ENCODE measurements at places on chromosomes 2 and 18.
A peak's percentile ranks its signal among the peaks of the same experiment; 100 is the strongest.

- DNase-seq, result no peak
Measured at GRCh38 chr18:10475276-10475653, 20.8 kb downstream of the APCDD1 start.

GRCh38 chr2:232076736-232077135 is 115.2 kb downstream of the DIS3L2 start:
- DNase-seq, result no peak

DNA sequence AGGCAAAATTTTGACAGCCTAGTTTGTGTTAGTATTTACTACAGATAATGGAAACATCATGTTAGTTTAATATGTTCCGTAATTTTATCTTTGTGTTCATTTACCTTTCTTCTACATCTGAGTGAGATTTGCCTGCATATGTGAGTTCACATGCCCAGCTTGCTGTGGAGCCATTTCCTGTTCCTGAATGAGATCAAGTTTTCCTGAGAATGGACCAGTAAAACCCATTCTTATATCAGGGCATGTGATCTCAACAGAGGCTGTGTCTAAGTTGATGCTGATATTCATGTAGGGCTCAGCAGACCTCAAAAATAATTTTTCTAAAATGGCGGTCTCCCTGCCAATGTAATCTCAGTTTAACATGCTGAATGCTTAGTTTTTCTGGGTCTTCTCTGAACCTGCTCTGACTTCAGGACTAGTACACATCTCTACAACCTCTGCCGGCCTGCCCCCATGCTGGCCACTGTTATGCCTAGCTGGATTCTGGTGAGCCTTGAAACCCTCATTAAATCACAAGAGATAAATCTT is 1.0 kb downstream of the IL1A start:
- no peak for DNase-seq

GRCh38 chr2:216109962-216110614 is 940 bp downstream of the XRCC5 start:
- peak; percentile 38 for DNase-seq

- DNase-seq, result no peak
Measured at GRCh38 chr2:241249654-241250053, 61.2 kb downstream of the ANO7 start.

DNA sequence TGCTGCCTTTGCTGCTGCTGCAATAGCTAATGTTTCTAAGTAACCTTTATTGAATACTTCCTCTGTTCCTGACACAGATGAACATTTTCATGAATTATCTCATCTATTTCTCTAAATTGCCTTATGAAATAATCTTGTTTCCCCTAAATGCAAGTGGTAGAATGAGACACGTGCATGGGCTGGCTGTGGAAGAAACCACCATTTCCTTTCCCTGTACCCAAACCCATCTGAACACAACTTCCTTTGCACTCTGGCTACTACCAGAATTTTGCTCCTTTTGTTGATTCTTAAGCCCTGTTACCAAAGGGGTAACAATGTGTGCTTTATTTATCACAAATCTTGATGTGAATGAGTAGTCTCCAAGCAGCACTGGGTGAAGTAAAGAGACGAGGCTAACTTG is 29.2 kb downstream of the AKAIN1 start:
- peak; percentile 1 for DNase-seq

GRCh38 chr18:48868468-48869466 is 82.0 kb downstream of the SMAD7 start:
- peak; percentile 94 for DNase-seq

- no peak for DNase-seq
Measured at GRCh38 chr2:123808243-123808642, 216.8 kb upstream of the CNTNAP5 start.

DNA sequence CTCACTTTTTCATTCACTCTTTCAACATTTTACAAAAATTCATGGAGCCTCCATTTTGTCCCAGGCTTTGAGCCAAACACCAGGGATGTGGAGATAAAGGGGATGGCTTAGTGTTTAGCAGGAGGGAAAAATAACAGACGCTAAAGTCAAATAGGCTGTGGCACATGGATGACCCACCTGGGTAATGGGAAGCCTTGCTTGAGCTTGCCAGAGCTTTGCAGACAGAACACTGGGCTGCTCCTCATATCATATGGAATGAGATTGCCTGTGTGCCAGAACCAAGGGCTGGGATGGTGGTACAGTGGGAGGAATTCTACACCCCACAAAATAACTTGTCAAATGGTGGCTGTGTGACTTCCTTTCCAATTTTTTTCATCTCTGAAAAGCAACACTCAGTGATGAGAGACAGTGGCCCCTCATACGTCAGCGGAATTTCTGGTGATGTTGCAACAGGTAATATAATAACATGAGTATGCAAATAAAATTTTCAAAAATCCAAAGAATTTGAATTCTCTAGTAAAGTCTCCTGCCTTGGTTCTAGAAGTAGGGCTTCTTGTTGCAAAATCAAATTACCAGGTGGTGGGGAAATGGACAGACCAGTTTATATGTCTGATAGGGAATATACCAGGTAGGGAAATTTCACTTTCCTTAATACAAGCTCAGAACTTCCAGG is 252.9 kb downstream of the CLIP4 start:
- DNase-seq, result no peak

DNA sequence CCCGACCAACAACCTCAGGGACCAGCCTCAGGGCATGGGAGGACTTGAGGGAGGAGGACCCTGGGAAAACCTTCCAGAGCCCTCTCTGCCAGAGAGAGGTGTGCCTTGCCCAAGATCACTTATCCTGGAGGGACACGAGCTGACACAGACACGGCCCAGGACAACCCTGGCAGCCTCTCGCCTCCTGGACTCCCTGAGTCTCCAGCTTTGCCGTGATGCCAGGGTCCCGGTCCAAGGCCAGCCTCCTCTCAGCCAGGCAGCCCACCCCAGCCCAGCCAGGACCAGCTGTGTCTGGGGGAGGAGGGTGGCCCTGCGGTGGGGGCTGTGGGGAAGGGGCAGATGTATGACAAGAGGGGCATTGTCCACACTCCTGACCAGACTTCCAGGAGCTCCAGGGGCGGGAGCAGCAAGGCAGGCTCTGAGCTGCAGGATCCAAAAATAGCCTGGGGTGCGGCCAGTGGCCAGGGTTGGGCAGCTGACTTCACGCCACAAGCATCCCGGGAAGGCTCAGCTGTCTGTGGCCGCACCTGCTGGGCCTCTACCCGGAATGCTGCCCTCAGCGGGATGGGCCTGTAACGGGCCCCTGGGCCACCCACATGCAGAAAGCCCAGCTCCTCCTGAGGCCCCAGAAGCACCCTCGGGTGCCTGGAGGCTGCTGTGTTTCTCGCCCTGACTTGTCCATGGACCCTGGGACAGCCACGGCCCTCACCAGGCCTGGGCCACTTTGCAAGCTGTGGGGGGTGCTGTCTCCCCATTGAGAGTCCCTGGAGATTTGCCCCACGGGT is 65.5 kb upstream of the GPC1 start:
- no peak for DNase-seq

- DNase-seq, result no peak
Measured at GRCh38 chr2:72222829-72223564, 75.3 kb upstream of the CYP26B1 start.

GRCh38 chr2:219155054-219155644 is 5.5 kb downstream of the NHEJ1 start:
- peak; percentile 70 for DNase-seq

GRCh38 chr2:179682756-179683155 is 178.7 kb downstream of the ZNF385B start:
- no peak for DNase-seq

- peak; percentile 87 for DNase-seq
Measured at GRCh38 chr2:174606336-174606735, 8.7 kb upstream of the WIPF1 start.

Data from activated CD4-positive, alpha-beta T cell treated with anti-CD3 and anti-CD28 coated beads, Interleukin-10, Interleukin-2, amounts not matched to agents 100 ng/mL and 50 ng/mL, durations not matched to agents 16 hours and 8 hours (primary cell).